CMK (cell line): ENCODE measurements at places on chromosomes 4 and X.

DNA sequence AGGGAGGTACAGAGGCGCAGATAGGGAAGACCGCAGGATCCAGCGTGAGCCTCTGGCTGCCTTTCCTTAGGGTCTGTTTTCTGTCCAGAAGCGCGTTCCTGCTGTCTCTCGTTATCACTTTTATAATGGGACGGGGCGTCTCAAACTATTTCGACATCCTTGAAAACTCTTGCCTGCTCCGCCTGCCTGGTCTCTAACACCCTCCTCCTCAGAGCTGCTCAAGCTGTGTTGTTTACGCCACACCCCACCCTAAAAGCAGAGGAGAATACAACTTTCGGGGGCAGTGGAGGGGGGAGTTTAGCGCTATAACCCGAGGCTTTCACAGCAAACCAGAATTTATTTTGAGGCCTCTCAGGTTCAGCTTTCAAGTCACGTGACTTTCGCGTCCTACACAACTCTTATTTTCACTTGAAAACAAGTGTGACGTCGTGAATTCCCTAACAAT, 646 bp upstream of the FAM3A start:
- no peak for DNase-seq

DNA sequence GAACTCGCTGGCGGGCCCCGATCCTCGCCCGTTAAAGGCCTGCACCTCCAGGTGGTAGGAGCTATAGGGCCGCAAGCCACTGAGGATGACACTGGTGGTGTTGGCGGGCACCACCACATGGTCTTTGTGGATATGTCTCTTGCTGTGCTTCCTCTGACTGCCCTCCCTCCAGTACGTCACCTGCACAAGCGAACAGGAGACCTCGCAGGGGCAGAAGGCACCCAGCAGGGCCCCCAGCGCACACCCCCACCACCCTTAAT, 20.7 kb downstream of the L1CAM start:
- DNase-seq = no peak

GRCh38 chr4:17811078-17811603, 362 bp downstream of the NCAPG start:
- DNase-seq = no peak

DNA sequence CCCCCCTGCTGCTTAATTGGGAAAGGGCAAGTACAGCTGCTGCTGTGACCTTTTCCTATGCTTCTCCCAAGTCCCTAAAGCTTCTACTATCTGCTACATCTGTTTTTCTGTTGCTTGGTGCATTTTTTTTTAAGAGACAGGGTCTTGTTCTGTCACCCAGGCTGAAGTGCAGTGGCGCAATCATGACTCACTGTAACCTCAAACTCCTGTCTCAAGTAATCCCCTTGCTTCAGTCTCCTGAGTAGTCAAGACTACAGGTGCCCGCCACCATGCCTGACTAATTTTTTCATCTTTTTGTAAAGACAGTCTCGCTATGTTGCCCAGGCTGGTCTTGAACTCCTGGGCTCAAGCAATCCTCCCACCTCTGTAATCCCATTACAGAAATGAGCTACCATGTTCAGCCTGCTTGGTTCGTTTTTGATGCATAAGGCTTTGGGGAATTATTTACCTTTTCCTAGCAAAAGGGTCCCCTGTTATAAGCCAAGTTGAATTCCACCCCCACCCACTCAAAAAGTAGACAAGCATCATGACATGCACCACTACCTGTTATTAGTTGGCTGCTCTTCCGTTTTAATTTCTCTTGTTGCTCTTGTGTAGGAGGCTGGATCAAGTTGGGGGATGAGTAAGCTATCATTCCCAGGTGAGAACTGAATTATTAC, 39.6 kb downstream of the DGKK start:
- no peak for DNase-seq

DNA sequence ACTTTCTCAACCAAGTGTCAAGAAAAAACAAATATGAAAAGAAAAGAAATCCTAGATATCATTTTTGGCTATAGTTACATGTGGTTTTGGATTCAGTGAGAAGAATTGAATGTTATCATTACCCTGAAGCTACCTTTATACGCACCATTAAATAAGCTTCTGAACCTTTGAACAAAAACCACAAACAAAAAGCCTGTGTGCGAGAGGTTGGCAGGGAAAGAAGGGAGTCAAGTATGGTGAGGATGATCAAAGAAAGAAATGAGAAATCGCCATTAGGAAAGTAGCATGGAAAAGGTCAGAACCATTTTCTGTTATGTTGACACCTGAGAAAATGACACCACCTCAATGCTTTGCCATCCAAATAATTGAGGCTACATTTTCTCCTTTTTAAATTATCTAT, 1.2 kb upstream of the SLC7A11 start:
- no peak for DNase-seq

DNA sequence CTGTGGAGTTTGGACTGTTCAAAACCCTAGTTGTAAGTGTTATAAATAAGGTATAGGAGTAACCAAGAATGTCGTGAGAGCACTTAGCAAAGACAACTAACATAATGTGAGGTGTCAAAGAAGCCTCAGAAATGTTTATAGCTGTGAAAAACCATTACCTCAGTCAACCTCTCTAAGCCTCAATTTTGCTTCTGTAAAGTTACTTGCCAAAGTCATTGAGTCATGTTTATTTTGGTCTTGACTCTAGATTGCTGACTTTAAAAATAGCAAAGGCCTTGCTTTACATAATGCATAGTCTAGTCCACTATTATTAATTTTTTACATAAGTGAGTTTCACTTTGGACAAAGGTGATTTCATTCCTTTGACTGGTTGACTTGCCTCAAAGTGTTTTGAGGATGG, 257.6 kb upstream of the CXXC4 start:
- no peak for DNase-seq

DNA sequence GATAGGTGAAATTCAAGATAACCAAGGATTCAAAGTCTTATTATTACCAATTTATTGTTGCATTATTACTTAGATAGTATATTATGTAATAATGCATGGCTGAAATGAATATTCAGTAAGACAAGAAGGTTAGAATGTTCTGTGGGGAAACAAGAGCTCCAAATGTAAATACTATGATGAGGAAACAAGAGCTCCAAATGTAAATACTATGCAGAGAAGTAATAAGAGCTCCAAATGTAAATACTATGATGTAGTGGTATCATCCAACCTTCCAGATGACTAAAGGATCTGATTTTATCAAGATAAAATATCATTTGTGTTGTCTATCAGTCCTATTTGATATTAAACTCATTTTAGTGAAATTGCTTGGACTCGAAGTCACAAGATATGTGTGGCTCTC, 82.2 kb upstream of the PCDH18 start:
- DNase-seq = no peak

DNA sequence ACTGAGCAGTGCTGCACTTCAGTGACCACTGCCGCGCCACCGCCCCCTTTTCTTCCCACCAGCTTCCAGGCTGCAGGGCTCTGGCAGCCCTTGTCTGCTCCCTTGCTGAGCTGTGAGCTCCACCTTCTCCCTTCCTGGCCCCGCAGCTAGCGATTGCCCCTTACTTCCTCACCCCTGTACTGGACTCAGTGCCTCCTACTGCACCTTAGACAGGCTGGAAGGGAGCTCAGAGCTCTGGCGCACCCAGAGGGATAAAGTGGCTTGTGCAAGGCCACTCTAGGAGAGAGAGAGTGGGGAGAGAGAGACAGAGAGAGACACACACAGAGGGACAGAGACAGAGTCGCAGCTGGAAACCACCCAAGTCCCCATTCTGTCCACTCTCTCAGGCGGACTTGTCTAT, 6.0 kb downstream of the RASL11B start:
- DNase-seq = no peak

GRCh38 chrX:153620576-153620975, 21.6 kb upstream of the CCNQ start:
- DNase-seq = no peak

DNA sequence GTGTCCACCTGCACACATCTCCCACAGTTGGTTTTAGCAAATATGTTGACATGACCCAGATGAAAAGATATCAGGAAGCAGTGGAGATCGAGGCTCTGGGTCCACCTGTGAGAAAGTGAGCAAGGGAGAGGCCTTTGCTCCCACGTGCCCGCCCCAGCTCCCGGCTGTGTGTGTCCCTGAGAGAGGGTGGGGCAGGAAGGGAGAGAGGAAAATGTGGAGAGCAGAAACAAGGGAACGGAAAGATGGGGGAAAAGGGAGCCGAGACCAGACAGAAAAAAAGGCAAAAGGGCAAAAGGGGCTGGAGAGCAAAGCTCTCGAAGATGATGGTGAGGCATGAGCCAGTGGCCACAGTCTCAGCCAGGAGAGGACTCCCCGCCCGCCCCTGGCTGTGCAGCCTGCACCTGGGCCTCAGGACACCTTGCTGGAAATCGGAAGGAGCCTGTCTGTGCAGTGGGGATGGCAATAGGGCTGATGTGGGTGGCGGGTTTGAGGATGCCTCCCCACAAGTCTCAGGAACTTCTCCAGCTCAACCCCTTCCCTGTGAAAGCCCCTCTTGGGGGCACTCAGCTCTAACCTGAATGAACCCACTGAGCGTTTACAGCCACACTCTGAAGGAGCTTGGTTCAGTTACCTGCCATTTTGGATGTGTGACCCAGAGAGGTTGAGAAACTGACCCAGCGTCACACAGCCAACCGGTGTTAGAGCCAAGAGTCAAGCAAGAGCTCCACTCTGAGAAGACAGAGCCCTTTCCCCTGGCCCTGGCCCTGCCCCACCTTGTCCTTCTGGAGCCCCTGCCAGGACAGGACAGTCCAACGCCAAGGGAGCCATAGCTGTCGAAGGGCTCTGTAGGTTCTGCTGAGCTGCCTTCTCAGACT, 20.3 kb upstream of the MSX1 start:
- DNase-seq = no peak

DNA sequence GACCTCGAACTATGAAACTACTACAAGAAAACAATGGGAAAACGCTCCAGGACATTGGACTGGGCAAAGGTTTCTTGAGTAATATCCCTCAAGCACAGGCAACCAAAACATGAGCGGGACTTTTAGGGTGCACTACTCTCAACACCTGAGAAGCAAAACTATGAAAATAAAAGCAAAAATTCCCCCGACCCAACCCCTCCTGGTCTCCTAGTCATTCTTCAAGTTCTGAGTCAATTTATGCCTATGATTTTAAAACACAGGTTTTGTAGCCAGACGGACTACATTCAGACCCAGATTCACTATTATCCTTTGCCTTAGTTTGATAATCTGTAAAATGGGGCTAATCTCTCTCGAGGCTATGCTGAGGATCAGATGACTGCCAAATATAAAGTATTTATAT, 97.0 kb downstream of the SOWAHB start:
- no peak for DNase-seq

DNA sequence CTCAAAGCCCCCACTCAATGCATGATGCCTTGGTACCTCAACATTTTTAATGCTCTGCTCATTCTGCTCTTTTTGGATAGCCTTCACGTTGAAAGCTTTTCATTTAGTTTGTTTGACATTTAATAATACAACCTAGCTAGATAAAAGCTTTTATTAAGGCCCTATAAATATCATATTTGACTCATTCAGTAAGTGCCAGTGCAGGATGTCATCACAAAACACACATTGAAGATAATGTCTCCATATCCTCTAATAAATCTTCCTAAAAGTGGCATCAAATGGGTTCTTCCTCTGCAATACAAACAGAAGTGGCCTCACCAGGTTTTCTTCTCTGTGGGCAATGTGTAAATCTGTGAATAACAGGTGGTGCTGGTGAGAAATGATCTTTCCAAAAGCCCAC, 12.0 kb upstream of the PCYT1B start:
- no peak for DNase-seq

- DNase-seq = no peak
Observed at GRCh38 chr4:36211084-36211483, 33.2 kb downstream of the ARAP2 start.

- DNase-seq = no peak
Observed at GRCh38 chr4:110211007-110211769, 12.8 kb upstream of the ELOVL6 start.

- no peak for DNase-seq
Observed at GRCh38 chr4:77352192-77352591, 195.2 kb downstream of the CCNG2 start.

- DNase-seq = no peak
Observed at GRCh38 chrX:37287741-37288444, 61.3 kb upstream of the PRRG1 start.

DNA sequence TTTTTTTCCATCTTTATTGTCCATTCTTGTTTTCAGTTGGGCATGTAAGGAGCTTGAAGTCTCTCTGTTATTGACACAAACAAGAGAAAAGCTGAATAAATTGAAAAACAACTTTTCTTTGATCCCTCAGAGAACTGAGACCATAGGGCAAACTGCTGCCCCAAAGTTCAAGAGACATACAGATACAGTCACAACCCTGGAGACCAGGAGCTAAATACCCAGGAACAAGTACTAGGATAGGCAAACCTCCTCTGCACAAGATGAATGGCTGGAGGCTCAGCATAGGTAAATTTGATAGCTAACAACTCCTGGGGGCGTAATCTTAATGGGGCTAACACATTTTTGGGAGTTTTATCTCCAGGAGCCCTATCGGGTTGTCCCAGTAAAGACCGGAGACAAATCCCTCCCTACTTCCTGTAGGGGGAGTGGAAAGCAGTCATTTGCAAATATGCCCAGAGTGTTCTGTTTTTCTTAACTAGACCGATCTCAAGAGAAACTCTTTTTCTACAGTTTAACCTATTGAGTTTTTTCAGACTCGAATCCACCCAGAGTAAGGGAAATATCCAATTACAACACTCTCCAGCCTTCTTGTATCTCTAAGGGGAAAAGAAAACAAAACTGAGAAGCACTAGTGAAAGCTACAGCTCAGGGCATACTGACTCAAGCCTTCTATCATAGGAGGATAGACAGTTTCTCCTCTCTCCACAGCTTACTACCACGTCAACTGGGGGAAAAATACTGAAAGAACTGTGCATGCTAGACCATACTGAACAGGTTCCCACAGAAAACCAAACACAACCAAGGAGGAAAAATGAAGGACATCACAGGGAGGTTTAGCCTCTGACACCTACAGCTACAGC, 23.1 kb downstream of the MAGEA8 start:
- DNase-seq = peak; percentile 11

DNA sequence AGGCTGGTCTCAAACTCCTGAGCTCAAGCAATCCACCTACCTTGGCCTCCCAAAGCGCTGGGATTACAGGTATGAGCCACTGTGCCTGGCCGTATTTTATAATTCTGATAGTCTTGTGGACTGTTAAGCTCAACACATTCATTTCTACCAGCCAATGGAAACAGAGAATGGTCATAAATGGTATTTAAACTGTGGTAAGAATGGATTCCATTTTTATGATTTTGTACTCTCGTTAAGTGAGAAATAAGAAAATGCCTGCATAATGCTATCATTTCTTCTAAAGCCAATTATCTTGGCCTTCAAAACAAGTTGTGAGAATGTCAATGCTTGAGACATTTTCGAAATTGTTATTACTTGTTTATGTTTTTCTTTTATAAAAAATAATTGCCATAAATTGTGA, 321.0 kb downstream of the IL15 start:
- no peak for DNase-seq

- no peak for DNase-seq
Observed at GRCh38 chrX:133417364-133417763, 2.1 kb upstream of the GPC4 start.
